ENCODE measurements at places on chromosomes 1 and 21.

- no peak for DNase-seq
Observed at GRCh38 chr1:3213730-3214129, 144.7 kb downstream of the PRDM16 start.

DNA sequence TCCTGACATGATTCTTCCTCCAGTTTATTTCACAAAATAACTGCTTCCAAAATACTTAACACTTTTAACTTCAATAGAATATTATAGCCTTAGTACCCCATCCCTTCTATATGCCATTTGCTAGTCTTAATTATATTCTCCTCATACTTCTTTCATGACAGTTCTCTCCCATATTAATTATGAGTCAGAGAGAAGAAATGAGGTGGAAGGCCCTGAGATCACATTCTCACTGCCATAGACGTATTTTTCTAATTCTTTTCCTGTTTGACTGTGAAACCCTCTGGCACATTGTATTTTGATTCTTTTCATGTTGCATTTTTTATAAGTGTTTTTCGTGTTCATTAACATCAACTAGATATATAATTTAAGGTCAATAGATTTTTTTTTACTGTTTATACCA is 88.4 kb downstream of the GTF2B start:
- DNase-seq = no peak

DNA sequence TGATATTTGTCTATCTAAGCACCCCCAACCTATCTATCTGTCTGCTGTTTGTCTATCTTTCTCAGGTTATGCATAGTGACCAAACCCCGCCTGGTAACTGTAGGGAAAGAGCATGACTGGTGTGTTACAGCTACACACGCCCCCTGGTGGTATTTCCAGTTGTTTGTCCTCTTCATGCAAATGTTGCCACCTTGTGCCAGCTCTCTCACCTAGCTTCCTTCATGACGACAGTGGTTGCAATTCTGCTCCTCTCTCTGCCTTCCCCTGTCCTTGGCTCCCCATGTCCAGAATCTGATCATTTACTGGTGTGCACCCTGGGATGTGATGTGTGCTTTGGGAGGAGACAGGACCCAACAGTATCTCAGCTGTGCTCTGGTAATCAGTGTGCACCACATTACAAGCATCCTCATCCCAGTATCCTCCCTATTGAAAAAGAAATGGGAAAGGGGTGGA is 8.1 kb upstream of the INKA2 start:
- no peak for DNase-seq

- DNase-seq = no peak
Observed at GRCh38 chr1:34736692-34737091, 18.2 kb upstream of the GJB5 start.

DNA sequence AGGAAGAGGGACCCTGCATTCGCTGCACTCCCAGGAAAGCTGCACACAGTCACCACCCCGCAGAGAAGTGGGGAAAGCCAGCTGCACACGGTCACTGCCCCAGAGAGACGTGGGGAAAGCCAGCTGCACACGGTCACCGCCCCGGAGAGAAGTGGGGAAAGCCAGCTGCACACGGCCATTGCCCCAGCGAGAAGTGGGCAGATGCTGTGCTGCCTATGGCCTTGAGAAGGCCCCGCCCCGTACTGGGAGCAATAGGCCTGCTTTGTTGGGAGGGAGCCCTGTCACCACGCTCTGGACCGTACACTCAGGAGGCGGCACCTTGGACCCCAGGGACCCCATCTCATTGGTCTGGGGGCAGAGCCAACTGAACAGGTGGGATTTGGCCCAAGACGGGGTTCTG is 4.3 kb upstream of the GPR153 start:
- DNase-seq = no peak

- DNase-seq = no peak
Observed at GRCh38 chr1:118987468-118988185, 516 bp downstream of the TBX15 start.

GRCh38 chr1:22680726-22681125 is 27.7 kb downstream of the C1QB start:
- DNase-seq = no peak

DNA sequence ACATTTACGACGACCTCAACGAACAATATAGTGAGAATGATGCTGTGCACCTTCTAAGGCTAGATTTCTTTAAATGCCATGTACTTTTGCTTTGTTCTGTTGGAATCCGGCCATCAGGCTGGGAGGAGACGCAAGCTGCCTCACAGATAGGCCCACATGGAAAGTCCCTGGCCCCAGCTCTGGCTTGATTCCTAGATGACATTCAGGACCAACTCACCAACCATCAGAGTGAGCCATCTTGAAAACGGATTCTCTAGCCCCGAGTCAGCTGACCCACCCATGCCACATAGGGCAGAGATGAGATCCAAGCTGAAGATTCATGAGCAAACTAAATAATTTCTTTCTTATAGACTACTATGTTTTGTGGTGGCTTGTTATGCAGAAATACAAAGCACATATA is 164.4 kb downstream of the ZNF281 start:
- no peak for DNase-seq

DNA sequence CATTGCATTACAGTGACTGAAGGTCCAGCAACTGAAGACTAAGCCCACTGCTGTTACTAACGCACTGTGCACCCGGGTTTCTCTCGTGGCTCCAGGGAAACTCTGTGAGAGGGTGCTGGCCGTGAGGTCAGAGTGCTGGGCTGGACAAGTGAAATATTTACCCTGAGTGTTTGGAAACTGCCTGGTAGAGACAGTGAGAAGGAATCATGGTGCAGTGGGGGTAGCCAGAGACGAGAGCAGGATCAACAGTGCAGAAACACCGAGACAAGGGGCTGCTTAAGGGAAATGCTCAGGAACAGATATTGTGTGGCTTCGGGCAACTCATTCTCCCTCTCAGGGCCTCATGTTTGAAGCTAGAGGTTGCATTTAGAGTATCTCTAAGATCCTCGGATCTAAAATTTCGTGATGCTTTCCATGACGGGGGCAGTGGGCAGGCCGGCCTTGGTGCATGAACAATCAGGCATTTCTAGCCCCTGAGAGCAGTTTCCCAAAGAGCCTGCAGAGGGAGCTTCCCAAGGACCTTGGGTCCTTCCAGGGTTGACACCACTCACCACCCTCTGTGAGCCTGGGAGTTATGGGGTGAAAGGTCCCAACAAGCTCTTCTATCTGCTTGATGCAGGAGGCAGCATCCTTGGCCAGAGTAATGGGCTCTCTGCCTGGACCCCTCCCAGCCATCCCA is 9.7 kb downstream of the CD2 start:
- no peak for DNase-seq

DNA sequence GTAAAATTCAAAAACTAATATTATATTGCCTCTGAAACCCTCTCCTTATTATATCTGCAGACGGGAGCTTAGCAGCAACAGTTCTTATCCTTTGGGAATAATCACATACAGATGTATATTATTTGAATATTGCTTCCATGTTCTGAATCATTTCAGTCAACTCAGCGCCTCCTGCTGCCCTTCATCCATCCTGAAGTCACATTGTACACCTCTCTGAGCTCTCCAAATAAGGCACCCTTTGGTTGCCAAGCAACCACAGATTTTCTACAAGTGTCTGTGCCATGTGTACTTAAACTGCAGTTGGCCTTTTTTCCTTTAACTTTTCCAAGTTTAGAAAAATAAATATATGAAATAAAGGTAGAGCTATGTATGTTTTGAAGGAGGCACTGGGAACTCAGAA is 384.3 kb downstream of the LRRIQ3 start:
- DNase-seq = no peak

- DNase-seq = no peak
Observed at GRCh38 chr1:57826535-57826934, 402.7 kb upstream of the DAB1 start.

- no peak for DNase-seq
Observed at GRCh38 chr21:37365517-37366481, 774 bp upstream of the DYRK1A start.

GRCh38 chr1:69519006-69519405 is 48.7 kb upstream of the LRRC7 start:
- no peak for DNase-seq

DNA sequence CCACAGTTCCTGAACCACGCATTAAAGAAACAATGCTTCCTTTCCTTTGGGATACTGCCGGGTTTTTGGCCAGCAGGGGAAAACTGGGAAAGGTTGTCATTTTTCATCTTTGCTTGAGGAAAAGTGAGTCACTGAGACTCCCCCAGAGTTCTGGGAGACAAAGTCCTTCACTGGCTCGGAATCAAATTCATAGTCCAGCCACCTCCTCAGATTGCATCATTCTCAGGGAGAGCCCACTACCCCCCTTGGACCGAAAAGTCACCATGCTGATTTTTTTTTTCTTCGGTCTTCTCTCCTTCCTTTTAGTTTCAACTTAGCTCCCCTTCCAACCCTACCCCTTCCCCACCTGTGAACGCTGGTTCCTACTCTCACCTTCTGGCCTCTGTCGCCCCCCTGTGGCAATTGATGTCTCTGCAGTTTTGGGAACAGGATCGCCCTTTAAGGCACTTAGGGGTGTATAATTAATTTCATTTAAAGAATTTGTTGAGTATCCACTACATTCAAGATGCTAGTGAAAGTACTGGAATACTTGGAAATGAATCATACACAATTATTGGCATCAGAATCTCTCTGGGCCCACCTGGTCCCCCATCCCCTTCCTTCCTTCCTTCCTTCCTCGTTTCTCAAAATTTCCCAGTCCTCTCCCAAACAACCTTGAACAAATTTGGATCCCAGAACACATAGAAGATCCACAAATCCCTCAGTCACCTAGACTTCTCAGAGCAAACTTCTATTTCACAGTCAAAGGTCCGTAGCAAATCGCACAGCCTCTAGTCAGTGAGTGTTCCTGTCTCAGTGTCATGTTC is 6.9 kb downstream of the ACKR1 start:
- DNase-seq = peak; percentile 24

DNA sequence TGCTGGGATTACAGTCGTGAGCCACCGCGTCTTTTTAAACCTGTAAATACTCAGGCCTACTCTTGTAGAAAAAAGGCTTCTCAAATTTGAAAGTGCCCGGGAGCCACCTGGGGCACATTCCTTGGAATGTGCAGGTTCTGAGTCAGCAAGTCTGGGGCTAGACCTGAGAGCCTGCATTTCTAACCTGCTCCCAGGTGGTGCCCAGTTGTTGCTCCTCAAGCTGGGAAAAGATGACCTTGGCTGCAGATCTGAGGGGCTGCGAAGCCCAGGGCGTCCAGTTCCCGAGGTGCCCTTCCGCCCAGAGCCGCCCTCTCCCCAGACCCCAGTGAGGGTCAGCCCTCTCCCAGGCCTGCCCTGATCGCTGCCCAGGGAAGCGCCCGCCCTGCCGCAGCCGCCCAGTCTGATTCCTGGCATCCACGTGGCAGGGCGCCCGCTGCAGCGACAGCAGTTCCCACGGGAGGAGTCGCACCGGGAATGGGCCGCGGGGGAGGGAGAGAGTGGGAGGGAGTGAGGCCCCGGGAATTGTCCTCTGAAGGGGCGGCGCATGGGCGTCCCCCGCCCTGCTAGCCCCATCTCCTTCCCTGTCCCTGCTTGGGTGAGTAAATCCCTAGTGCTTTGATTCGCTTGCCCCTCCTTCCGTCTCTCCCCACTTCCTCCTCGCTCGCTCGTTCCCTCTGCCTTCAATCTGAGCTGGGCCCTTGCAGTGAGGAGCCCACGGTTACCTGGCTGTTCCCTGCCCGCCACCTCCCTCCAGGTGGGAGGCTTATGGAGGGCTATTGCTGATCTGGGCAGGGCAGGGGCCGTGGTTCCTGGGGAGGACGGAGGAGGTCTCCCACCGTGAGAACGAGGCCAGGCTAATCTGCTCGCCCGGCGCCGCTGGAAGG is 18.8 kb upstream of the TENT5B start:
- DNase-seq = no peak

DNA sequence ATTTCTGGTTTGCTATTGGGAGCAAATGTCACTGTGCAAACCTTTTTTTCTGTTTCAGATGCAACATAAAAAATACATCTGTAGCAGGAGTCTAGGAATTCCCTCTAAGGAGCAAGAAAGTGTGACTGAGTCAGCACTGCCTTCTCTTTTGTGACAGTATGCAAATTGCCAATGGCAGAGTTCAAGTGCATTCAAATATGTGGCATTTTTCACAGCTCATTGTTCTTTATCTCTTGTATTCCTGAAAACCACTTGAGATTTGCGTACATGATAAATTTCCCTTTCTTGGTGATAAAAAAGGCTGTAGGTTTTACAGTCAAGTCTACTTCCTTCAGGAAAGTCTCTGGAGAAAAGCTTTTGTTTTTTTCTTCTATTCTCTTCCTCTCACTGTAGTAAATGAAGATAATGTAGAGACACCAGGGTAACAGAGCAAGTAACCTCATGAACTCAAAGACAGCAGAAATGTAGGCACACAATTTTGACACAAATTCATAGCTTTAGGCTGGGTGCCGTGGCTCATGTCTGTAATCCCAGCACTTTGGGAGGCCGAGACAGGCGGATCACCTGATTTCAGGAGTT is 129.7 kb upstream of the L1TD1 start:
- no peak for DNase-seq

- DNase-seq = no peak
Observed at GRCh38 chr1:233651061-233651460, 37.2 kb downstream of the KCNK1 start.

DNA sequence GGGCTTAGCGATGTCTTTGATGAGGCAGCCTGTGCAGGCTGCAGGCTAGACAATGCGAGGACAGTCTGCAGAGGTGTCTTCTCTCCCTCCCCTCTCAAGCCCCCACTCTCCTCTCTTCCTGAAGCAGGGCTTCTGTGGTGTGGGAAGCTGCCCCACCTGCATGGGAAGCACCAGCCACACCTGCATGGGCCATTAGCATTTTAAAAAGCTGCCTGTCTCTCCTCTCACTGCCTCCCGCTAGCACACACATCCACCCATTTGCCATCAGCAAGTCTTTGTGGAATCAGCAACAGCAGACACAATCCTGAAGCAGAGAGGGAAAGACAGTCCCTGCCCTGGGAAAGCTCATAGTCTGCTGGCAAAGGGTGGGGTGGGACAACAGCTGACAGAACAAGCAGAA is 53.1 kb downstream of the NAV1 start:
- DNase-seq = no peak

DNA sequence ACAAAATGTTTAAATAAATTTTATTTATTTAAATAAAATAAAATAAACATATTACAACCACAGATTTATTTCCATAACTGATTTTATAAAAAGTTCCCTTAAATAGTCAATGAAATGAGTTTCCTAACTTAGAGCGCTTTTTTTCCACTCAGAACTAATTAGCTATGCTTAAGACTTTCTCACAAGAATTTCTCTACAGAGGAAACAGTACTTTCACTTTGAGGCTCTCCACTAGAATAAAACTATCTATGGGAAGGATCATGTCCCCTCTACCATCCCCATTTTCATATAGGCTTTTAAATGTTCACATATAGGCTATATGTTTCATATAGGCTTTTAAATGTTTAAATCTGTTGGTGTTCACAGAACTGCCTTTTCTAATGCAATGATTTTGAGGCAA is 40.0 kb upstream of the DPH5 start:
- DNase-seq = no peak
